Stimulated activated CD8-positive, alpha-beta memory T cell treated with anti-CD3 and anti-CD28 coated beads, Interleukin-4, amount 100 ng/mL, for 4 hours (primary cell): ENCODE measurements at places on chromosomes 3 and 15.

DNA sequence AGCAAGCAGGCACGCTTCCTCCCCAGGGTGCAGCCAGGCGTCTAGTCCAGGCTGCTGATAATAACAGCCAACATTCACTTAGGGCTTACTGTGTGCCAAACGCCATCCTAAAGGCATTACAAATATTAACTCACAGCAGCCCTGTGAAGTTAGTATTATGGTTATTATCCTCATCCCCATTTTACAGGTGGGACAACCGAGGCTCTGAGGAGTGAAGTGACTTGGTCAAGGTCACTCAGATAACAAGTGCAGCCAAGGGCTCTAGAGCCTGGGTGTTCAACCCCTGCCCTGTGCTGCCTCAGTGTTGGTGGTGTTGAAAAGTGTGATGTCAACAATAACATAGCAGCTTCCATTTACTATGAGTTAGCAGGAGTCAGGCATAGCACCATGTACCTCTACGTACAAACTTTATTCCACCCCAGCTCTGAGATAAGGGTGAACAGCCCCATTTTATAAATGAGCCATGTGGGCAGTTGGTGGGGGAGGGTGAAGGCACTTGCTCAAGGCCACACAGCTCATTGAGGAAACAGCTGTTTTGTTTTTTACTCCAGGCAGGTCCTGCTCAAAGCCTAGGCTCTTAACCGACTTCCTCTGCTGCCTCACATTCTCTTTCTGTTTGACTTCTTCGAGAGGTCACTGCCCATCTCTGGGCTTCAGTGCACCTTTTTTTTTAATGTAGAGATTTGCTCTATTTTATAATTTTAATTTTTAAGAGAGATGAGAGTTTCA lies 24.0 kb upstream of the TRH start:
- no peak for DNase-seq

DNA sequence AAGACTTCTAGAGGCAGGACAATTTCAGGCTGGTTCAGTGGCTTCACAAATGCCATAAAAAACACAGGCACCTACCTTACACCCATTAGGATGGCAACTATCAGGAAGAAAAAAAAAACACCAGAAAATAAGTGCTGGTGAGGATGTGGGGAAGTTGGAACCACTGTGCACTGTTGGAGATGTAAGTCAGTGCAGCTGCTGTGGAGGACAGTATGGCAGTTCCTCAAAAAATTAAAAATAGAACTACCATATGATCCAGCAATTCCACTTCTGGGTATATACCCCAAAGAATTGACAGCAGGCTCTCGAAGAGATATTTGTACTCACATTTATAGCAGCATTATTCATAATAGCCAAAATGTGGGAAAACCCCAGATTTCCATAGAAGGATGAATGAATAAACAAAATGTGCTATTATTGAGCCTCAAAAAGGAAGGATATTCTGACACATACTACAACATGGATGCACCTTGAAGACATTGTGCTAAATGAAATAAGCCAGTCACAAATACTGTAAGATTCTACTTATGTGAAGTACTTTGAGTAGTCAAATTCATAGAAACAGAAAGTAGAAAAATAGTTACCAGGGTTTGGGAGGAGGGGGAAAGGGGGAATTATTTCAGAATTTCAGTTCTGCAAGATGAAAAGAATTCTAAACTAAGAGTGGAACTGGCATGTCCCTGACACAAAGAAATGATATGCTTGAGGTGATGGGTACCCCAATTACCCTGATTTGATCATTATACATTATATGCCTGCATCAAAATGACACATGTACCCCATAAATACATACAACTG lies 40.9 kb downstream of the NR1D2 start:
- no peak for DNase-seq

- DNase-seq, result no peak
Observed at GRCh38 chr3:42119561-42120355, 28.6 kb downstream of the TRAK1 start.

DNA sequence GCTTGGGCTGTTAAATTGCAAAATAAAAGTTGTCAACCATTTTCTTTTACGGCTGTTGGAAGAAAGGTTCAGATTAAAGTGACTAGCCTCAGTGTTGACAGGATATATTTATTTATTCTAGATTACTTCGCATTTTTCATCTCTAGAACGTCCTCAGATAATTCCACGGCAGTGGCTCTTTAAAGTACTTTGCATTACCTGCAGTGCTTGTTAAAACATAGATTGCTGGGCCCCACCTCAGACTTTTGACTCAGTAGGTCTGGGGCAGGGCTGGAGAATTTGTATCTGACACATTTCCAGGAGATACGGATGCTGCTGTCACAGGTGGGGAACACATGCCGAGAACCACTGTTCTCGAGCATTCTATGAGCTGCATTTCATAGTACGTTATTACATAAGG lies 292.7 kb downstream of the EDEM1 start:
- DNase-seq, result no peak

- DNase-seq, result no peak
Observed at GRCh38 chr3:126130981-126131745, 47.2 kb upstream of the SLC41A3 start.

GRCh38 chr3:76051145-76051544 lies 265.8 kb upstream of the ZNF717 start:
- DNase-seq, result no peak

DNA sequence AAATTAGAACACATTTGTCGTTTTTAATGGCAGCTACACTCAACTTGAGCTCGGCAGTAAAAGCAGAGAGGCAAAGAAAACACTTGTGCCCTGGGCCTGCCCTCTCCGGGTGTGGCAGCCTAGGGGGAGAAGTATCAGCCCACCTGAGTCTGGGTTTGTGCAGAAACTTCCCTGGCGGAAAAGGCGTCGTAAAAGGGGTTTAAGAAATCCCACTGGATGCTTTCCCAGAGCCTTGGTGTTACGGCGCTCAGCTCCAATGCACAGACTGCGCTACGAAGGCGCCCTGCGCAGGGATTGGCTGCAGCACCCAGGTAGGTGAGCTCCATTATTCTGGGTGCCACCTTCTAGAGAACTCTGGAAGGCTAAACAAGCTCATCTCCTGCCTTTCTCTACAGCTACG lies 461.5 kb upstream of the NR2F2 start:
- DNase-seq, result no peak

DNA sequence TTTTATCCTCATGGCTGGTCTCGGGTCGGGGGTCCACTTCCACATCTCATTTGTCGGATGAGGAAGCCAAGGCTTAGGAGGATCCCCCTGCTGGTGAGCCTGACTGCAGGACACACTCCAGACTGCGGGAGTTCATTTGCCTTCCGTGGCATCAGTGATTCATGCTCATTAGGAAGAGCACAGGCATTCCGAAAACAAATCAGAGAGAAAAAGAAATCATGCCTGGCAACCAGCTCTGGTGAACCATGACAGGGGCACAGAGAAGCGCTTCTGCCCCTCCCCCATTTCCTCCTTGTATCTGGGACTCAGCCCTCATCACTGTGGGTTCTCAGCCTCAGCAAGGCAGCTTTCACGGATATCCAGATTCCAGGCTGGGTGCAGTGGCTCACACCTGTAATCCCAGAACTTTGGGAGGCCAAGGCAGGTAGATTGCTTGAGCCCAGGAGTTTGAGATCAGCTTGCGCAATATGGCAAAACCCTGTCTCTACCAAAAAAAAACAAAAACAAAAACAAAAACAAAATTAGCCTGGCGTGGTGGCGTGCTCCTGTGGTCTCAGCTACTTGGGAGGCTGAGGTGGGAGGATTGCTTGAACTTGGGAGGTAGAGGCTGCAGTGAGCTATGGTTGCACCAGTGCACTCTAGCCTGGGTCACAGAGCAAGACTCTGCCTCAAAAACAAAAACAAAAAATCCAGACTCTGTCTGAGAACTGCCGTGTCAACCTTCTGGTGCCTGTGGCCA lies 28.4 kb downstream of the IRAK2 start:
- DNase-seq, result no peak

- DNase-seq, result no peak
Observed at GRCh38 chr3:76134166-76134565, 348.8 kb upstream of the ZNF717 start.

DNA sequence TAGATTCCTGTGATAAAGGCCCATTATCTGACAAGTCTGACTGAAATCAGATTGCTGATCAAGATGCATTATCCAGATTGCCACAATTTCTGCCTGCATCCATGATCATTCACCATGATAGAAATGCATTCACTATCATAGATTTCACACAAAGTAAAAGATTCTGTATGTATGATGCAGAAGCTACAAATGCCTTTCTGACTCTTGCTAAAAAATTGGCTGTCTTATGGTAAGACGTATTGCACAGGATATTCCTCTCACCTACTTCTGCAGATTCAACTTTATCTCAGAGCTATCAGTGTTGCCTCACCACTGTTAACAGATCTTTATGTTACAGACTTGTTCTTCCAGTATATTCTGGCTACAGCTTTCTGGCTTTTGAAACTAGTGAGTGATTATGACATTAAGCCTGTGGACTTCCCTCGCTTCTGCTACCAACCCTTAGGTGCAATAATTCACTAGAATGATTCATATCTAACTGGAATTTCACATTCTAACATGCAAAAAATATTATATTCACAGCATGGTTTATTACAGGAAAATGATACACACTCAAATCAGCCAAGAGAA lies 955.3 kb downstream of the EPHA3 start:
- DNase-seq, result no peak

- DNase-seq, result no peak
Observed at GRCh38 chr3:196159952-196160804, 51.0 kb downstream of the ZDHHC19 start.

DNA sequence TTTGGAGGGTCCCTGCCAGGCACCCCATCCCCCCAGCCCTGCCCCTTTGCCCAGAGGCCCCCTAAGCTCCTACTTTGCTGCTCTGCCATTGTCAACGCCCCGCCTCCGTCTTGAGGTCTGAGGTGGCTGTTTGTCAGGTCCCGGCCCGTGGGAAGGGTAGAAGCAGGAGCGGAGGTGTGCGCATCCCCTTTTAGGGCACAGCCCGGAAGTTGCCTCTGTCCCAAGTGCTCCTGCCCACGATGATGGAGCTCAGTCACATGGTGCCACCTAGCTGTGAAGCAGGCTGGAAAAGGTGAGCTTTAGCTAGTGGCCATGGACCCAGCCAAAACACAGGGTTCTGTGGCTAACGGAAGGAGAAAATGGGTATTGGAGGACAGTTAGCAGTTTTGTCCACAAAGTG lies 28.5 kb upstream of the LCTL start:
- DNase-seq, result no peak

GRCh38 chr3:194100856-194101390 lies 35.0 kb upstream of the HES1 start:
- DNase-seq, result no peak

DNA sequence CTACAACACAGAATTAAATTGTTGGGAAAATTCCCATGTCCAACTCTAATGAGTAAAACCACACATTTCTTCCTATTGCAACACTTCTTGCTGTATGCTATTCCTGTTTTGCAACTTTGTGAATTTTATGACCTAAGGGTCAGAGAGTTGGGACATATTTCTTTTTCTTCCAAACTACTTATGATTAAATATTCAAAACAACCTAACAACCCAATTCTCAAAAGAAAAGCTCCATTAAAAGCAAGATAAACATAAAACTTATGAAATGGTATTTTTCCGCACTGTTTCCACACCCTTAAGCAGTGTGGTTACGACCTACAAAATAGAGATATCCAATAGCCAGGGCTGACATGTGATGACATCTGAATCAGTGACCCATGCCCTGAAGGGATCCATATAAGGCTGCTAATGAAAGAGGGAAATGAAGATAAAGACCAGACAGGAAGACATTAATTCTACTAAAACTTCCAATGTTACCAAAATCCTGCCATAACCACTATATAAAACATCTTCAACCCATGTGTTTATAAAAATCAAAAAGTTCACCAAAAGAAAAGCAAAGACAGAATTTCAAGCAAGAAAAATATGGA lies 45.6 kb downstream of the DMXL2 start:
- no peak for DNase-seq

GRCh38 chr15:66388043-66388363 lies 1.3 kb downstream of the MAP2K1 start:
- DNase-seq, result no peak

DNA sequence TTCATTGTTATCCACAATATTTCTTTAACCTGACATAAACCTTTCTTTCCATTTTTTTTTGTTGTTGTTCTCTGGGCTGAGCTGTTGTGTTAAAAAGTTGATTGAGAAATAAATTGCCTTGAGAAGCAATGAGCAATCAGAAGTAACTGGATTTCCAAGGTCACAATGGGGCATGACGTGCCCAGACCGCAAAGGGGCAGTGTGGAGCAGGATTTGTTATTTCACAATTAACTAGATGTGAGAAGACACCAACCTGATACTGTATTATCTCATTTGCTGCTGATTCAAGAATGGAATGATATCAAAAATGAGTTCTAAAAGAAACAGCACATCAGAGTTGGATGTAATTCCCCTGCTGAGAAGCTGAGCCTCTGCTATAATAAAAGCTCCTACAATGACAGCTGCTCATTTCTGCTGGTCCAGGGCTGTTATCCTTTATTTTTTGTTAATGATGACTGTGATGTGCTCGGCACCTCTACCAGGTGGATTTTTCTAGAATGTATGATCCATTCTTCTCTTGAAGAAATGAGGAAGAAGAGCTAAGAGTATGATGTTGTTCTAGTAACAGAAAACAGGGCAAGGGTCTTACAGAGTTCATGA lies 28.1 kb downstream of the CPNE4 start:
- no peak for DNase-seq

DNA sequence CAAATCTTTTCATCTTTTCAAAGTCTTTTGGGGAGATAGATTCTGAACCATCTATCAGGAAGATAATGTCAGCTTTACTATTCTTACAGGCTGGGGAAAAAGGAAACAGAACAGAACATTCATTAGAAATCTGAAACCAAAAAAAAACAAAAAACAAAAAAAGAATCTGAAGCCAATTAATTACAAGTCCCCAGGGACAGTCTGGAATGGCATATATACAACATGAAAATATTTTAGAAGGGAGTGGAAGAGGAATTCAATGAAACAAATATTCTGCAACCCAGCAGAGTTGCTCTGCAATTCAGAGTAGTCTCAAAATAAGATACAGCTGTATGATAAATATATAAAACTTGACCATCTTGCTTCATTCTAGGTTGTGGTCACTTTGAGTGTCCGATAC lies 41.7 kb upstream of the CAPN7 start:
- DNase-seq, result no peak

DNA sequence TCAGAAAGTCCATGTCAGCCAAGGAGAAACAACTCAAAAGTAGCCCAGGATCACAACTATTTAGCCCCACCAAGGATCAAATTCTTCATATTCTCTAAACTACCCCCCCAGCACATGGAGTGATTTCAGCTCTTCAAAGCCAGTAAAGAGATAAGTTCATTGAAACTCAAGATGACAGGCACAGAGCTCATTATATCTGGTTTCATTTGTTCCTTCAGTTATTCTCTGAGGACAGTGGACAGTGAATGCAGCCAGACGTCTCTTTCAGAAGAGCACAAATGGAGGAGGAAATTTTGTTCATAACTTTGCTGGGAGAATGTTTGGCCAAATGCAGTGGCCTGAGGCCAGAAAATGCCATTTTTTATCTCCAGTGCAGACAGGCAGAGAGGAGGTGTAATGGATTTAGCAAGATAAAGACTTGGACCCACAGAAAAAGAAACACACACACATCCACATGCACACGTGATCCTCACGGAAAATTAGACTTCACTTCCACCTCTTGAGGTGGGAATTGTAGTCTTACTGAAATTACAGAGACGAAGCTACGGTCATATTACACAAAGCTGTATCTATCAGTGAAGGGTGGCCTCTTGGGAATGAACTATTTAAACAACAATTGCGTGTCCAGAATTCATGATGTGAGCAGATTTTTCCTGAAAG lies 64.6 kb downstream of the HES1 start:
- DNase-seq, result no peak

GRCh38 chr3:148233403-148233802 lies 464.3 kb upstream of the AGTR1 start:
- DNase-seq, result no peak
